ENCODE measurements at places on chromosomes 13 and 19.

- no peak for DNase-seq
Measured at GRCh38 chr13:74629985-74630384, 495.8 kb upstream of the KLF12 start.

DNA sequence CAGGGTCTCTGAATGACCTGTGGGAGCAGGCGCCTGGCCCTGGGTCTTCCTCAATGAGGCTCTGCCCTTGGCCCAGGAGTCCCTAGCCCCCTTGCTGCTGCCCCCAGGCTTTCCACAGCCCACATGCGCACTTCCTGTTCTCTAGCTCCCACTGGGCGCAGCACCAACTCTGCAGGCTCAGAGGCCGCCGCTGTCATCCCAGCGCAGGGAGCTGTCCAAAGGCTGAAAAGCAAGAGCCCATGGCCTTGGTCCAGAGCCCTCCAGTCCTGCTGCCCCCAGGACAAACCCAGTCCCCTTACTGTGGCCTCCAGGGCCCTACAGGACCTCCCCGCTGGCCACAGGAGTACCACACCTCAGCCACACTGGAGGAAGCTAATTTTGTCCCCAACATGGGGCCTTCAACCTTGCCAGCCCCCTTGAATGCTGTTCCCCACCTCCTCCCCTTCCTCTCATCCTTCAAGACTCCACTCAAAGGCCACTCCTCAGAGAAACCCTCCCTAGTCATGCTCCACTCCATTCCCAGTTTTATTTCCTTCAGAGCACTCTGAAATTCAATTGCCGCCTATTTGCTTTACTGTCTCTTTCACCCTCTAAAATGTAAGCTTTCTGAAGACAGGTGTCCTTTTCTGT lies 8.0 kb upstream of the POU2F2 start:
- no peak for DNase-seq

GRCh38 chr19:9741476-9742171 lies 26.9 kb downstream of the ZNF846 start:
- DNase-seq = no peak

- no peak for DNase-seq
Measured at GRCh38 chr19:55704494-55705245, 29.6 kb downstream of the EPN1 start.

GRCh38 chr19:35733180-35734125 lies 8.8 kb downstream of the IGFLR1 start:
- no peak for DNase-seq

GRCh38 chr19:2589441-2589840 lies 113.1 kb downstream of the GNG7 start:
- DNase-seq = no peak

- no peak for DNase-seq
Measured at GRCh38 chr13:40550130-40550529, 116.3 kb downstream of the FOXO1 start.

DNA sequence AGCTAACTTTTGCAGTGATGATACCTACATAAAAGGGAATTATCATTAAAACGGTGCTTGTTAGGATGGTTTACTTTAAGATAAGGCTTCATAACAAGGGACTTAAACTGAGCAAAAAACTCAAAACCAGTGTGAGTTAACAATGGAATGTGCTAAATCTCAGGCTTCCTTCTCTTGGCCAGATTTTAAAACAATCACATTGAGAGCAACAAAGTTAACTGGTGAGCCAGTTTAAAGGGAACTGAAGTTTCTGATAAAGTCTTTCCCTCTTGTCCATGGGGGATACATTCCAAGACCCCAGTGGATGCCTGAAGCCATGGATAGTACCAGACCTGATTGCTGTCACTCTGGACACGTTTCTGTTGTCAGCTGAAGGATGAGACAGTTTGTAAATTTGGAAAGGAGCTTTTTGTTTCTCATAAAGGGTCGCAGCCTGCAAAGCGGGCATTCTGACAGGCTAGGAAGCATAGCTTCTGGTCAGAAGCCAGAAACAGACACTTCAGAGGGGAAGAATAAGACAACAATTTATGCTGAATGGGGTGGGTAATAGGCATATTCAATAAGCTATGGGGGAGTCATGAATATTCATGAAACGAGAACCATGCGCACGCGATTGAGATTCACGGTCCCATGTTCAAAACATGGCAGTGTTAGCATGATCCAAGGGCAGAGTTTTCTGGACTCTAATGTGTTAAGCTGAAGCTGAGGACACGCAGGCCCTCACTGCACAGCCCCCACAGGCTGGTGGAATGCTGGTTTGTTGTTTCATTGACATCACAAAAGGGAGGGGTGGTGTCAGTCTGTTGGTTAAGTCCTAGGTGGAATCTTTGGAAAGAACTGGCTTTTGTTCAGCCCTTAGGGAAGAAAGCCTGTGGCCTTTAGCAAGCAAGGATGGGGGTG lies 150.6 kb upstream of the RNF113B start:
- no peak for DNase-seq

DNA sequence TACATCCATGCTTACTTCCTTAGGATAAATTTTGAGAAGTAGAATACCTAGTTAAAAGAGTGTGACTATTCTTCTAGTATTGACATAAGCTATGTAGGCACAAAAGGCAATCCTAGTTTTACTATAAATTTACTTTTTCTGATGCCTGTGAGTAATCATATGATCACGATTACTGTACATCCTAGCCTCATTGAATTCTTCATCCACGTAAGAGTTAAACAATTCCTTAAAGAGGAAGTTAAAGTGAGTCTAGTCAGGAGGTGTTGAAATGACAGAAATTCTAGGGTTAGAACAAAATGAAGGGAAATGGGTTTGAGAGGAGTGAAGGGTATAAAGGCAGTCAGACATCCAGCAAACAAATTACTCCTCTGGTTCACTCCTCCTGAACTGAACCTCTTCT lies at the start of gene ACOD1:
Gene ACOD1 (plus strand): TSS at position 363 of the 400 bp plus-strand sequence. CDS start 48 bp downstream, outside the sequence.
- DNase-seq = no peak

- no peak for DNase-seq
Measured at GRCh38 chr13:46756977-46757376, 40.0 kb downstream of the ESD start.

DNA sequence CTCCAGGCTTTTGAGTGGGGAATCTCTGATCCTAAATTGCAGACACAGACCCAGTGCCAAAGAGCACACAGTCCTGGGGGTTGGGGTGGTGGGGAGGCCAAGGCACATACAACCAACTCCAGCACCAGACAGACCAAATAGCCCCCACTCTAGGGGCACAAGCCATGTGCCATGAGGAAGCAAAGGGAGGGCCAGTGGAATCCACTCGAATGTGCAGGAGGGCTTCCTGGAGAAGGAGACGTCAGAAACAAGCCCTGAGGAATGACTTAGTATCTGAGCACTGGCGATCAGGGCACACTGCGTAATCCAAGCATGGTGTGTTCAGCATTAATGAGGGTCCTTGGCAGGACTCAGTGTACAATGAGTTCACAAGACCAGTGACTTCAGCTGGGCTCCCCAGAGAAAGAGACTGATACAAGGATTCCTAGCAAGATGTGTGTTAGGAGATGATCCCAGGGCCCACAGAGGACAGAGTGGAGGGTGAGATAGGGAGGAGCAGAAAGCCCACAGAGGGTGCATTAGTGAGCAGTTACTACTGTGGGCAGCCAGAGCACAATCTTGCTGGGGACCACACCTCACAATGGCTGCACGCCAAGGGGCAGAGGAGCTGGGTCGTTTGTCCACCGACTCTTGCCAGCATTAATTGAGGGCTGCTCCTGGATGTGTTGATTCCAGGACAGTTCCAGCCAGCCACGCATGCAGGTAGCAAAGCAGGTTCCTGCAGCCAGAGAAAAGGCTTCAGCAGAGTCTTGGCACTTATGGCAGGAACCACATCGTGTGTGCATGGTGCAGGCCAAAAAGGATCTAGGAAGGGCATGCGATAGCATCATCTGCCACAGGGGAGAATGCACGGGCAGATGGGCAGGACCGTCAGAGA lies 152.6 kb upstream of the VSTM2B start:
- DNase-seq = no peak

DNA sequence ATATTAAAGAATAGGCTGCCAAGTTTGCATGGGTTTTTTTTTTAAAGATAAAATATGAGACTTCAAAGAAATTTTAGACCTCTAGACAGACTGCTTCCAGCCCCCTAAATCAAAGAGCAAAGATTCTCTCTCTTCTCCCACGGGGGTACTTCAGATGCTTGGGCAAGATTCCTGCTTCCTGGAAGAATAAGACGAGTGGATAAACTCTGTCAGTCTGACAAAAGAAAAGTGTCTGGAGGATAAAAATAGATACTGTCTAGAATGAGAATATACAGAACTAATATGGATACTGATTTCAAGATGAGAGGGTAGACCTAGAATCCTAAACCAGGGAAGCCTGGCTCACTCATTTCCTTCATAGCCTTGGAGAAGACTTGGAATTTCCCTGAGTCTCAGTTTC lies 435.1 kb downstream of the FOXO1 start:
- DNase-seq = no peak

GRCh38 chr13:96769874-96770273 lies 224.4 kb downstream of the OXGR1 start:
- no peak for DNase-seq

DNA sequence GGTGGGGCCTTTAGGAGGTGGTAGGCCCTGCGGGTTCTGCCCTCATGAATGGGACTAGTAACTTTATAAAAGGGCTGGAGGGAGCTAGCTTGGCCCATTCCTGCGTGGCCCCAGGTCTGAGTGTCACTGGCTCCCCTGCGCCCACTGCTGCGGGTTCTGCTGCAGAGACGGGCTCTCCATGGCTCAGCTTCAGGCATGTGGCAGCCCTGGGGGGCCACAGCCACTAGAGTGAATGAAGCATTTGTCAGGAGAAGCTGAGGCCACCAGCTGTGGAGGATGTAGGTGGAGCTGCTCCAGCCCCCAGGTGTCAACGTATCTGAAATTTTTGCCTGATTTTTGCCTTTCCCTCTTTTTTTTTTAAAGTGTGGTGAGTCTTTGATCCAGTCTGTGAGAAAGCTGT lies 119.1 kb downstream of the SOX1 start:
- DNase-seq = no peak

DNA sequence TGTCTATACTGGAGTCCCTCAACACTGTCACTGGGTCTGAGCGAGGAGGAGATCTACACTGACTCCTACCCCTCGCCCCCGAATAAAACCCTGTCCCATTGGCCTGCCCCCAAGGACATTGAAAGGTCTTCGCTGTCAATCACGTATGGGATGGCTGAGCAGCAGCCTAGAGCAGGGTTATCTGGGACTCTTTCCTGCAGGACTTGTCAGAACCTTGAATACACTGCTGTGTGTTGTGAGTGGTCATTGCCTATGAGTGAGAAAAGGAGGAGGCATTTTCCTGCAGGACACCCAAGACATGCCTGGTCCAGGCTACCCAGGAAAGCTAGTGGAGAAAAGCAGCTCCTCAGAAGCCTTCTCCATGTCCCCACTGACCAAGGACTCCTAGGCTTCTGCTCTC lies 9.6 kb downstream of the PVR start:
- DNase-seq = no peak

DNA sequence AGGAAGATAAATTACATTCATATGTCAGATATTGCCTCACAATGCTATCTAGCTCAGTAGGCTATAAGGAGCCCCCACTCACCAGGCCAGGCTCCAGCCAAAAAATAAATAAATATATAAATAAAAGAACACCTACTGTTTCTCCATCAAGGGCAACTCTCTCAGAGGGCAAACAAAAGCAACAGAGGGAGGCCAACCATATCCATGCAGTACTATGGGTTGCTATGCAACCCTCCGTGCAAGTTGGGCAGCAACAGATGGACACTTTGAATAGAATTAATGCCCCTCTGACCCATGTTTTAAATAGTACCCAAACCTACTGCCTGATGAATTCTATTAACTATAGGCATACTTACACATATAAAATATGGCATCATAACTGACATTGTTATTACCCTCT lies 279.8 kb upstream of the EDNRB start:
- no peak for DNase-seq

DNA sequence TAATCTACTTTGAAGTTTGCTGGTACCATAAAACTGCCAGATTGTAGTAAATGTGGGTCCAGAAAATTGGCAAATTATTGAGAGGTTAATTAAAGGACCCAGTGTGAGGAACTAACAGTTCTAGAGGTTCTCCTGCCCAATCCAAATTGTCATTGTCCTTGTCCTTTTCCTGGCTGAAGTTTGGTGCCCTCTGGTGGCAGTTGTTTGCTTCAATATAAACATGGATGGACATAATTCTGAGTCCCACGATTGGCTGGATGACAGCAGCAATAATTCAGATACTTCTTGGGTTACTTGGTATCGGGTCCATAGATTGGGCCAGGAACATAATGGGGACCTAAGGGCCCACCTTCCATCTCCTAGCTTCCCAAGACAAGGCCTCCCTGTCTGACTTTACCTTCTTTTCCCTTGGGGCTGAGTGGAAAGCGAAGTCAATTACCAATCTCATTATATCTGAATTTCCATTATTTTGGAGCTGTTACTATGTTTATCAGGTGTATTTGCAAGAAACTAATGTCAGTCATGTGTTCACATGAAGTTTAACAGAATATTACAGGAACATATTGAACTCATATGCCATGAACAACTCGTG lies 33.8 kb upstream of the GARRE1 start:
- no peak for DNase-seq

DNA sequence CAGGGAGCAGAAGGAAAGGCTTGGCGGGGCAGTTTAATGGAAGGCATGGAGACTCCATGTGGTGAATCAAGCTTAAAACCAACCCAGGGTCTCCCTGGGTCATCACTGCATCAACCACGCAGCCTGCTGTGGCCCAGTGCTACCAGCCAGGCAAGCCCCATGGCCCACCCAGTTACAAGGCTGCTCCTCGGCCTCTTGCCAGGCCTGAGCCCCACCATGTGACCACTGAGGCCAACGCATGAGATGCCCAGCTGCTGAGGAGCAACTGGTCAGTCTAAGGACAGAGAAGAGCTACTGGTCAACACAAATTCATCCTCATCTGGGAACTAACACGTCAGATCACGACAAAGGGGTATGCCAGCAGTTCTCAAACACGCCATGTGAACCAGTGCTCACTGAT lies 15.4 kb upstream of the KPTN start:
- DNase-seq = no peak

GRCh38 chr13:106680796-106681472 lies 113.0 kb upstream of the ARGLU1 start:
- DNase-seq = no peak

- DNase-seq = peak; percentile 90
Measured at GRCh38 chr19:38851622-38852230, 1.9 kb upstream of the HNRNPL start.

DNA sequence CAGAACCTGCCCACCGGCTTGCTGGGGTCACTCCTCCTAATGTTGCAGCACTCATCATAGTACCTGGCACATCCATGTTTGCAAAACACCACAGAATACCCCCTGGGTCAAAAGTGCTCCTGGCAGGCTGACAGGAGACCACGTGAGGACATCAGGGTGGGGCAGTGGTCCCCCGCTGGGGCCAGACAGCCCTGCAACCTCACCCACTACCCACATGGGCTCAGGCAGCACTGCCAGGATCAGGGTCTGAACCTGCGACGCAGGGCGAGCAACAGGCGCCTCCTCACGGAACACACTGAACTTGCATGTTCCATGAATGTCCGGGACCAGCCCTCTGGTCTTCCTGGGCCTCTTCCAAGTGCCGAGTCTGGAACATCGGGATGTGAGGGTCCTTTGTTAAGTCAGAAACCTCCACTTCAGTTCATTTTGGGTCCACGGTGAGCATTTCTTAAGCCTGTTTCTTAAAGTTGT lies 1.4 kb upstream of the SLC7A9 start:
- DNase-seq = no peak
